SJCRH30 (cell line): ENCODE measurements at places on chromosomes 4 and X. TPM values are rescaled to one million over a fixed set of nuclear protein-coding genes. Genes with fewer than 3 reads are reported as not detected.

The NXF2 gene
- total RNA-seq: not detected in 2 replicates

The BRS3 gene
- total RNA-seq: not detected in 2 replicates

The HSFX4 gene
- total RNA-seq: not detected in 2 replicates

The CWH43 gene
- not detected in 2 replicates for total RNA-seq

The DSPP gene
- 0.03 and 0.06 TPM in 2 replicates for total RNA-seq

The ADH1A gene
- total RNA-seq: not detected in 2 replicates

The LARP1B gene
- 26.7 and 31.8 TPM in 2 replicates for total RNA-seq

The NUP62CL gene
- not detected in 2 replicates for total RNA-seq

The SYN1 gene
- total RNA-seq: 0.04 and 0.33 TPM in 2 replicates

The HTR2C gene
- total RNA-seq: 0.04 and 0.05 TPM in 2 replicates

The CYSLTR1 gene
- total RNA-seq: 0.13 and 0.36 TPM in 2 replicates

The NPNT gene
- total RNA-seq: 64.4 and 71.8 TPM in 2 replicates

The P2RY8 gene
- 0.05 and 0.08 TPM in 2 replicates for total RNA-seq

The INTU gene
- total RNA-seq: 2.6 TPM in 2 replicates

The SNCA gene
- total RNA-seq: 39.2 and 46.6 TPM in 2 replicates

The TCEAL7 gene
- 39.1 and 42.9 TPM in 2 replicates for total RNA-seq

The SPP1 gene
- 0.38 and 0.87 TPM in 2 replicates for total RNA-seq

The C4orf51 gene
- not detected in 2 replicates for total RNA-seq

The RPA4 gene
- 0.38 and 1.0 TPM in 2 replicates for total RNA-seq

The DHRSX gene
- 12.0 and 13.0 TPM in 2 replicates for total RNA-seq

The AP1AR gene
- total RNA-seq: 23.1 and 24.7 TPM in 2 replicates

The STPG2 gene
- total RNA-seq: not detected in 2 replicates

The GATA1 gene
- not detected in 2 replicates for total RNA-seq

The CLNK gene
- not detected in 2 replicates for total RNA-seq

The CCDC110 gene
- not detected in 2 replicates for total RNA-seq

The BEX5 gene
- total RNA-seq: not detected in 2 replicates

The SYTL4 gene
- total RNA-seq: not detected in 2 replicates

The DUX4 gene
- not detected in 2 replicates for total RNA-seq

The ALG13 gene
- 96.9 and 114 TPM in 2 replicates for total RNA-seq

The H2BW2 gene
- total RNA-seq: not detected in 2 replicates

The DUSP21 gene
- total RNA-seq: not detected in 2 replicates

The ACE2 gene
- 0.20 and 0.28 TPM in 2 replicates for total RNA-seq

The BGN gene
- 0.15 and 0.16 TPM in 2 replicates for total RNA-seq

The AMTN gene
- total RNA-seq: 0.23 and 0.26 TPM in 2 replicates

The PPEF1 gene
- total RNA-seq: 0.51 TPM in 1 of 2 replicates, not detected in the other

The FBXO8 gene
- total RNA-seq: 7.8 and 9.9 TPM in 2 replicates

The PCDH19 gene
- total RNA-seq: 0.30 TPM in 2 replicates

The FAM184B gene
- 0.02 and 0.10 TPM in 2 replicates for total RNA-seq

The P2RY4 gene
- 0.22 TPM in 1 of 2 replicates, not detected in the other for total RNA-seq

The GBA3 gene
- total RNA-seq: not detected in 2 replicates

The CSAG1 gene
- 0.41 and 0.63 TPM in 2 replicates for total RNA-seq

The SPATA18 gene
- total RNA-seq: not detected in 2 replicates
